ENCODE measurements at places on chromosomes 12 and 14.
A peak's percentile ranks its signal among the peaks of the same experiment; 100 is the strongest.

- no peak for DNase-seq
Measured at GRCh38 chr12:40038619-40039018, 67.3 kb downstream of the SLC2A13 start.

DNA sequence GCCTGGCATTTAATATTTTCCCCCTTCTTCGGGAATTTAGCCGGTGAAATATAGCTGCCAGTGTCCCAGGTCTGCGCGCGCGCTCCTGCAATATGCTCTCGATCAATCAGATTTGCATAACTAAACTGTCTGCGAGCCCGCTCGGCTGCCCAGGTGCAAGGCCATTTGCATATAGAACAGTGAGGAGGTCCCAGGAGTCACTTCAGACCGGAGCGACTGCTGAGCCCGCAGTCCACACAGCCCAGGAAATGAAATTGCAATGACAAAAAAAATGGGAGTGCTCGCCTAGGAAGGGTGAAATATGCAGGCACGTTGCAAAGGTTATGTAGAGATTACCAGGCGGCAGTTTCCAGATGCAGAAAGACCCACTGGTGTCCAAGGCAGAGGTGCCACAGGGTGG lies 228.5 kb downstream of the VRK1 start:
- no peak for DNase-seq

GRCh38 chr12:72925716-72926115 lies 653.5 kb downstream of the TRHDE start:
- DNase-seq: no peak

GRCh38 chr12:64720884-64721283 lies 38.3 kb downstream of the GNS start:
- DNase-seq: no peak

DNA sequence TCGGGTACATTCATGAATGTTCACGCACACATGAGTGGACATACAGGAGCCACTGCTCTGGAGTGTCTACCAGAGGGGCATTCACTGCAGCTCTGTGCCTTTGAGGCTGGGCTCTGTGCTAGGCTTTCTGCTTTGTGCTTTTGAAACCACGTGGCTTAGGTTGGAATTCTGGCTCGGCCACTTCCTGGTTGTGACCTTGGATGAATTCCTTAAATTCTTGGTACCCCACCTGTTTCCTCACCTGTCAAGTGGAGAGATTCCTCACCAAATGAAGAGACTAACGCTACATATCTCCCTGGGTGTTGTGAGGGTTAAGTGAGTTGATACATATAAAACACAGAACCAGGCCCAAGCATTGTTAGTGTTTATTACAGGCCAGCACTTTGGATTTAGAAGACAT lies 842.8 kb downstream of the VRK1 start:
- no peak for DNase-seq

DNA sequence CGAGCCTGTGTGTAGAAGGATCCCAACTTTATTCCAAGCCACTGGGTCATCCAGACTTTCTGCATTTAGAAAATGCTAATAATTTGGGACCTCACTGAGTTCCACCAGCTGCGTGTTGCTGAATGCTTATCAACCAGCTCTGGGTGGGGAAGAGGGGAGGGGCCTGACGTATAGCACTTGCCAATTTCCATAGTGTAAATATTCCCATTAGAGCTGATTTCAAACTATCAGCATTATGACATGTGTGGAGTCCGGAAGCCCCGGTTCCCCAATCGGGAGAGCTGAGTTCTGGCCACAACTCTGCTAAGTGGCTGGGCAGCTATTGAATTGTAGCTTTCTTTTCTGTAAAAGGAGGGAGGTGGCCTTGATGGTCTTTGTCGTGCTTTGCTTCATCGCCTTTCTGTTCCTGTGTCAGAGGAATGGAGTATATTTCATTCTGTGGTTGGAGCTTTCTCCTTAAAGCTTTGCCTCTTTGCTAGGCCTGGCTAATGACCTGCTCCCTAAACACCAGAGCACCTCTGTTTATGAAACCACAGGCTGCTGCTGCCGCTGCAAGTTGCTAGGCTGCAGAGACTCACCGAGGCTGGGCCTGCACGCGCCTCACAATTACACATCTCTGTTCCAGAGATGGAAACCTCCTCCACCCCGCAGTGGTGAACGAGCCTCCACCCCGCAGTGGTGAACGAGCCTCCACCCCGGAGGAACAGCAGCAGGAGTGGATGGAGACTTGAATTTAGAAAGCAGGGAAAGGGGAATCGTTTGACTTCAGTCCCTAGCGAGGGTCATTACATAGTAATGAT lies 7.7 kb upstream of the BCL7A start:
- DNase-seq: no peak

- DNase-seq: peak; percentile 28
Measured at GRCh38 chr14:95043732-95044462, 113.4 kb downstream of the DICER1 start.

GRCh38 chr12:108798551-108799221 lies 58.7 kb downstream of the SSH1 start:
- peak; percentile 51 for DNase-seq

DNA sequence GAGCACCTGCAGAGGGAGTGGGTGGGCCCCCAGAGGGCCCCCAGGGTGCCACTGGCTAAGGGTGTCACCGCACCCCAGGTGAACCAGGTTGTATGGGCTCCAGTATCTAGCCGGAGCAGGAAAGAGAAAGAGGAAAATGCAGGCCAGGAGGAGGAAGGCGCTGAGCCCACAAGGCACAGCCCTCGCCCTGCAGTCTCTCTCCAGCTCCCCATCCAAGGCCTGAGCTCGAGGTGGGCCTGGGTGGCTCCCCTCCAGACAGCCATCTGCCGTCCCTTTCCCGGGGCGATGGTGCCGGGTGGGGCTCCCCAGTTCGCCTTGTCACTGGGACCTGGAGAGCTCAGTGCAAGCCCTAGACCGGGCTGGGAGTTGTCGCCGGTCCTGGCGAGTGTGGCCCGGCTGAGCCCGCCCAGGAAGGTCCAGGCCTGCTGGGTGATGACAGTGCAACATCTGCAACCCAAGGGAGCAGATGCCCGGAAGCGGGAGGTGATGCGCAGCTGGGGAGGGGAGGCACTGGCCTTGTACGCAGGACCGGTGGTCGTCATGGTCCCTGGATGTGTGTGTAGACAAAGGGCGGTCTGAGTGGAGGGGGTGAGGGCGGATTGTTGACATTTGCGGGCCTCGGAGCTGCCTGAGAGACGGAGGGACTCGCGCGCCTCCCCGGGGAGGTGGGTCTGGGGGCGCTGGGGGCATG lies 716 bp downstream of the TMEM179 start:
- no peak for DNase-seq

GRCh38 chr12:34595749-34596733 lies 573.7 kb downstream of the ALG10 start:
- DNase-seq: peak; percentile 40

DNA sequence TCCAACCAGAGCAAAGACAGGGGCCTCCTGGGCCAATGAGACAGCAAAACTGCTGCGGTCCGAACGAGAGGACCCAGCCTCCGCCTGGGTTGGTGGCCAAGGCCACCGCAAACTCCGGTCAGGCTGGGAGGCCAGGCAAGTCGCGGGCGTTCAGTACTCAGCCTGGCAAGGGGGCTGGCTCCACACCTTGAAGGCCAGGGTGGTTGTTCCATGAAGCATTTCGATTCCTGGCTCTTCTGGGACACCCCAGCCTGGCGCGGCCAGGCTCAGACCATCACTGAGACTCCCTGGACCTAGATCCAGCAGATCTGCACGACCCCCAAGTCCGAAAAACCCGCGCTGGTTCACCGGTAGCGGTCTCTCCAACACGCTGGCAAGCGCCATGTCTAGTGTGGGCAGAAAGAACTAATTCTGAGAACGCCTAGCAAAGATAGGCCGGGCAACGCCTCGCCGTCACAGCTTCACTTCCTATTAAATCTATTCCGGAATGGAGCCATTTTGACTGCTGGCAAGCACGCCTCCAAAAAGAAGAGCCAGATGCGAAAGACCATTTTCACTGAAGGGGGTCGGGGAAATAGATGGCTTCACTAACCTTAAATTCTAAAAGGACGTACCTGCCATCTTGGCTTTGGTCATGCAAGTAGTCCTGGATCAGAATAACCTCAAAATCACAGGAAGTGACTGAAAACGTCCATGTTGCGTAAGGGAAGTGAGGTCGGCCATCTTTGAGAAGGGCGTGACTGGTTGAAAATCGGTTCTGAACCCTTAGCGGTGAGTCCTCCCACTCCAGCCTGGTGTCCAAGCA lies at the start of gene PSMB5:
Gene PSMB5 (minus strand): TSS at position 403 of the 805 bp plus-strand sequence. CDS start 19 bp downstream, at position 384.
- peak; percentile 94 for DNase-seq

DNA sequence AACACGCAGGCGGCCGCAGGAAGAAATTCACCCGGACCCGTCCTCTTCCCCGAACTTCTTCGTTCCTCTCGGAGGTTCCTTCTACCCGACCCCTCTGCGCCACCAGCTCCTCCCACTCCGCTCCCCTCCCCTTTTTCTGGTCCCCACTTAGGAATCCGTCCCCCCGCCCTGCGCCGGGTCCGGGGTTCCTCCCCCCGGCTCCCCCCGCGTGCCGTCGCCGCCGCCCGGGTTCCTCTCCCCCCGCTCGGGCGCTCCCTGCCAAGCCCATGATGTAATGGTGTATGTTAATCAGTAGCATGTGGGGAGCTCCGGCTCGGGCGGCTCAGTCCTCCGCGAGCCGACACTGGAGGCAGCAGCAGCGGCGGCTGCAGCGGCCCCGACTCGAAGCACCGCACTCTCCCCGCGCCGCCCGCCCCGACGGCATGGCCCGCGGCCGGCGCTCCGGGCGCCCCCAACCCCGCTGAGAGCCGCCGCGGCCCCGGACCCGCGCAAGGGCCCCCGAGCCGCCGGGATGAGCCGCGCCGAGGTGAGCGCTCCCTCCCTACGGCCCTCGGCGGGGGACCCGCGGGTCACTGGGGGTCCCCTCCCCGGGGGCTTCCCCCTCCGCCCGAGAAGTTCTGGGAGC lies 1.0 kb upstream of the SAMD4A start:
- peak; percentile 95 for DNase-seq

DNA sequence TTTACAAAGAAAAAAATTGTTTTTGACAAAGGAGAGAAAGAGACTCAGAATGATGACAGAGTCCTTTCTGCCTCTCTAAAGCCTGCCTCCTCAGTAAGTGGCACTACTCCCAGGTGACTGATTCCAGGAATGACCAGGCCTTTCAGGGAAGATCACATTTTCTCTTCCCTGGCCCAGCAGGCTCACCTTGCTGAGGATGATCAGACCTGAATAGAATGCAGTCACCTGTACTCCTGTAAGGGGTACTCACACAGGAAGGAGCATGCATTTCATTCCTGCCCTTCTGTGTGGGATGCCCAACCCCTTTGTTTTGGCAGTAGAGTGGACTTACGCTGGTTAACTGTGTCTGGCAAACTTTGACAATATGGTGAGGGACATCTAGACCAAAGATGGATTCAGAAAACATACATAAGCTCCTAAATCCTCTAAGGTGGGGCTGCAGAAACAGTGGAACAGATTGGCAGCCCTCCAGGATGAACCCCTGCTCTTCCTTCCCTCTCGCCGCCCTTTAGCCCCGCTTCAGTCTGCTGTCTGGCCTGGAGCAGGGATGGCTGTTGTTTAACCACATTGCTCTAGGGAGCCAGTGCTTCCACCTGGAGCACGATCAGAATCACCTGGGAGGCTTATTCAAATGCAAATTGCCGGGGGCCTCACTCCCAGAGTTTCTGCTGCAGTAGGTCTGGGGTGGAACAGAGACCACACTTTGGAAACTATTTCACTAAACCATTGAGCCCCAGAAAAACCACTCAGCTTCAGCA lies 29.8 kb downstream of the ERG28 start:
- DNase-seq: no peak

GRCh38 chr12:127558361-127558760 lies 708.6 kb upstream of the TMEM132C start:
- DNase-seq: no peak

GRCh38 chr14:31965071-31965734 lies 111.9 kb upstream of the ARHGAP5 start:
- DNase-seq: peak; percentile 82

GRCh38 chr12:117744418-117744817 lies 224.4 kb downstream of the KSR2 start:
- DNase-seq: no peak

GRCh38 chr12:121826318-121827150 lies 22.7 kb downstream of the SETD1B start:
- DNase-seq: no peak

DNA sequence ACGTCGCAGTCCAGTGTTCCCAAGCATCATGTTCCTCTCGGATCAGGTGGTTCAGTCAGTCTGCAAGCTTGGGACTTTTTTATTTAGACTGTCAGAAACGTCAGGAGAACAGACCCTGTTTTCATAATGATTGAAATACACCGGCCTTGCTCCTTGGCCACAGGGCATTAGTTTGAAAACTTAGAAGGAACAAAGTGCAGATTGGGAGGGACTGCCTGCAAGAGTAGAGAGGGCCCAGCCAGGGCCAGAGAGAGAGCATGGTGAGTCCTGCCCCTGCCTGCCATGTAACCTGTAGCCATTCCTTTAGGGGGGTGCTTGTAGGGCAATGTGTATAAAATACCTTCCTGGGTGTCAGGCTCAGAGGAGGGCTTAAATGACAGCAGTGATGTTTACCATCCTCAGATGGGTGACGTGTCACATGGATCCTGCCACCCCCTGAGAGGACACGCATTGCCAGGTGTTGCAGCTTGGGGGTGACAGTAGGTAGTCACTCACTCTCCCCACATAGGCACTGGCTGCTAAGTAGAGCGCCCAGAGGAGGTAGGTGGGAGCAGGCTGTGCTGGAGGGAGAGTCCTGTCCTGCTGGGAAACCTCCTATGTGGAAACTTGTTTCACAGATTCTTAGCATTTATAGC lies 45.7 kb downstream of the MMAB start:
- no peak for DNase-seq

GRCh38 chr14:52481864-52482263 lies 70.4 kb downstream of the TXNDC16 start:
- no peak for DNase-seq

DNA sequence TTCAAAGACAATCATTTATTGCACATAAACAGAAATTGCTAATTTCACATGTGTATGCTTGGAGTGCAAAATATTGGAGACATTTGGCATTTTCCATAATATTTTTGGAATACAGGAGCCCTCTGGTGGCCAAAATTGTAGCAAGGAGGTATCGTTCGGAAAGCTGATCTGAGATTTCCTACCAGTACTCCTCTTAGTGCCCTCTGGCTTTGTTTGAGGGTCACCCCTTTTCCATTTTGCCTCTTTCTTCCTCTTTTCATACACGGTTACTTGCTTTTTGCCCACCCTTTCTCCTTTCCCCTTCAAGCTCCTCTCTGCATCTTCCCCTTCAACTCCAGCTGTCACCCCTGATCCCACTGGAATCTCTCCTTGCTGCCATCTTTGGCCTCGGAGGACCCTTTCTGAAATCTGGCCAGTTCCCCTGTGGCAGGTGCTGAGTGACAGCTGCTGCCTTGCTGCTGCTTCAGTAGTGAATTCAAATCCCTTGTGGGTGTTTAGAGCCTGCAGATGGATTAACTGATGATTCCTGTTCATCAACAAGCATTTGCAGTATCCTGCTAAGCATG lies 164.6 kb upstream of the PARP11 start:
- no peak for DNase-seq

GRCh38 chr12:15280930-15281329 lies 41.4 kb upstream of the PTPRO start:
- DNase-seq: no peak

GRCh38 chr12:69514111-69514510 lies 43.9 kb downstream of the FRS2 start:
- no peak for DNase-seq

- peak; percentile 76 for DNase-seq
Measured at GRCh38 chr12:13135371-13136178, 32.1 kb upstream of the GSG1 start.

- DNase-seq: peak; percentile 71
Measured at GRCh38 chr12:131221061-131221956, 267.6 kb downstream of the ADGRD1 start.

GRCh38 chr14:100523131-100523842 lies 63.9 kb downstream of the BEGAIN start:
- DNase-seq: peak; percentile 39

Measured in spleen (tissue), 13 donors.